Fibroblast of skin of abdomen (primary cell): ENCODE measurements at places on chromosomes 4 and X.
A peak's percentile ranks its signal among the peaks of the same experiment; 100 is the strongest.

DNA sequence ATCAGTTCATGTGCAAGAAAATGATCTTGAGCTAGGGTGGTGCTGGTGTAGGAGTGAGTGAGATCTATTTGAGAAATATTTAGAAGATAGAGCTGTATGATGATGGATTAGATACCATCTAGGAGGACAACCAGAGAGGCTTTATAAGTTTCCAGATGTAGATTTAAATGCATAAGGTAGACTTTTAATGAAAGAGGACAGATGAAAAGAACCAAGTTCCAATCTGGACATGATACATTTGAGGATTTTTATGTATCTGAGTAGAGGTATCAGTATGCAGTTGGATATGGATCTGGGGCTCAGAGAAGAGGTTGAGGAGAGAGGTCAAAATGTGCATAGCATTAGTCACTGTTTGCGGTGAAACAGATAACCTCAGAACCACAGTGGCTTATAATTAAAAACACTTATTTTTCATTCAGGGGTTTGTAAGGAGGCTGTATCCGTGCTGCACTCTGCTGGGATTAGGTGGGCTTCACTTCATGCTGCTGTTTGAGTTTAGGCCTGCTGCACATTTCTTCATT lies 348.7 kb downstream of the BMPR1B start:
- DNase-seq: peak; percentile 82

GRCh38 chr4:185364886-185365285 lies 30.8 kb downstream of the LRP2BP start:
- no peak for DNase-seq

GRCh38 chr4:79893456-79893855 lies 179.6 kb downstream of the ANTXR2 start:
- no peak for DNase-seq

DNA sequence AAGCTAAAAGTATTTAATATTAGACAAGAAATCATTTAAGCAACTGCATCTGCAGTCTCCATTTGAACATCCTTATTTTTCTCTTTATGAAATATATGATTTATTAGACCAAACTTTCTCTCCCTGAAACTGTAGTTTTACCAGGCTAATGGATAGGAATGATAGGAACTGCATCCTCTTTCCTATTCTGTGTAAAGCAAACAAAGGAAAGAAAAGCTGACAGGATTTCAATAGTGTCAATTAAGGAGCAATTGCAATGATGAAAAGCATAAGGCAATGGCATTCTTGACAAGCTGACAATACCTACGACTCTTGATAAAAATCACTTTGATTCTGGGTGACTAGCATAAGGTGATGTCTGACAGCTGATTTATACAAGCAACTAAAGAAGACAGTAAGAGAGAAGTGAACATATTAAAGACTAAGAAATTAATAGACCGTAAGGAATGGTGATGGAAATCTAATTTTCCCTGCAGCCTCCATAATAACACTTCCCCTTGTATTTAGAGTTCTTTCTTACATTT lies 502.5 kb downstream of the TECRL start:
- no peak for DNase-seq

GRCh38 chr4:137226221-137226620 lies 306.1 kb downstream of the PCDH18 start:
- DNase-seq: no peak

DNA sequence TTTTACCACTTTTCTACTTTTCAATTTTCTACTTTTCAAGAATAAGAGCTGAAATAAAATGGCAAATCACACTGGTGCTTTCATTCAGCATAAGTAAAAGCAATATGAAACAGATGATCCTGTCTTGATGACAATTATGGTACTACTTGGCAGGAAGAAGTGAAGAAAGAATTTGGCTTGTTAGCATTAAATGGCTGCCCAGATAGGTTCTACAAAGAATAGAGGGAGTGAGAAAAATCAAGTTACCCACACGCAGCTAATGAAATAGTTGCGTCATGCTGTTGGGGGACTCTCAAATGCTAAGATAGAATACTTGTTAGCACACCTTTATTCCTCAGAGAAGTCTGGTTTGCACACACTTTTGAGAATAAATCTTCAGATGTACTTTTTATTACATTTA lies 12.5 kb upstream of the LCORL start:
- DNase-seq: peak; percentile 16

- DNase-seq: peak; percentile 40
These were observed 471 bp downstream of the MCTS1 start for GRCh38 chrX:120604361-120604782.

DNA sequence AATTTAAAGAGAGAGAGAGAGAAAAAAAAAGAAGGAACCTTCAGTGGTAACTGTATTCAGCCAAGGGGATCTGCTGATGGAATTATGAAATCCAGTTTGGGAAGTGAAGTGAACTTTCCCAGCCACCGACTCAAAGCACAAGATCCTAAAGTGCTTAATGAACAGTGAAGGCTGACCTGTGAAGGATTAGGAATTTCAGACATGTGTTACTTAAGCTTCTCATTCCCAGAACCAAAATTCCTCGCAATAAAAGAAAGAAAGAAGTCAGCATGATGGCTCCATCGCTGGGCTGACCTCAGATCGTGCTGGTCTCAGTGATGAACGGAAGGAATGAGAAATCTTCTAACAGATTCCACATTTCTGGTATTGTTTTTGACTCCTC lies 135.2 kb downstream of the ARSF start:
- DNase-seq: peak; percentile 84

DNA sequence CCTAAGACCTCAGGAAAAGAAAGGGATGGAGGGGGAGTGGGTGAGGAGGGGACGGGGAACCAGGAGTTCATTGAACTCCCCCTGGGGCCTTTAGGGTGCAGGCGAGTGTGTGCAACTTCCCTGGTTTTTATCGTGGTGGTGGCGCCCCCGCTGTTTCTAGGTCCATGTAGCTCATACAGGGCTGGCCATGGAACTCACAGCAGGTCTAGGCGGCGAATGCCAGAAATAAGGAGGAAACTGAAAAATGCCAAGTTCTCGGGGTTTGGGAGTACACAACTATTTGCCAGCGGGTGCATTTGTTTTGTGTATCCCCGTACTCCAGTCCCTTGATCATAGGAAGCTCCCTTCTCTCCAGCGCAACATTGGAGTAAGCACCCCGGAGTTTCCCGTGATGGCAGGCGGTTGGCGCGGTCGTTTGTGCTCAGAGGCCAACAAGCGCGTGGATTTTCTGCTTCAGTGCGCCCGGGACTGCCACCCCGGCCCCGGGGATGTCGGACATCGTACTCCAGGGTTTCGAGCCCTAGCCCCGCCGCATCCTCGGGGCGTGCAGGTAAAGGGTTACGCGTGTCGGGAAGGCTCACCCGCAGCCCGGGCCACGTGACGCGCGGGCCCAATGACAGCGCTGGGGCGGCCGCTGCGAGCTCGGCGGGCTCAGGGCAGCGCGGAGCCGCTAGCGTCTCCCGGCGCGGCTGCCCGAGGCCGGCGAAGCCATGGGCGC lies 208.9 kb downstream of the NWD2 start:
- DNase-seq: peak; percentile 20

GRCh38 chrX:14209034-14209433 lies 179.3 kb upstream of the GEMIN8 start:
- no peak for DNase-seq

GRCh38 chrX:3811331-3812311 lies 98.2 kb upstream of the PRKX start:
- peak; percentile 31 for DNase-seq

DNA sequence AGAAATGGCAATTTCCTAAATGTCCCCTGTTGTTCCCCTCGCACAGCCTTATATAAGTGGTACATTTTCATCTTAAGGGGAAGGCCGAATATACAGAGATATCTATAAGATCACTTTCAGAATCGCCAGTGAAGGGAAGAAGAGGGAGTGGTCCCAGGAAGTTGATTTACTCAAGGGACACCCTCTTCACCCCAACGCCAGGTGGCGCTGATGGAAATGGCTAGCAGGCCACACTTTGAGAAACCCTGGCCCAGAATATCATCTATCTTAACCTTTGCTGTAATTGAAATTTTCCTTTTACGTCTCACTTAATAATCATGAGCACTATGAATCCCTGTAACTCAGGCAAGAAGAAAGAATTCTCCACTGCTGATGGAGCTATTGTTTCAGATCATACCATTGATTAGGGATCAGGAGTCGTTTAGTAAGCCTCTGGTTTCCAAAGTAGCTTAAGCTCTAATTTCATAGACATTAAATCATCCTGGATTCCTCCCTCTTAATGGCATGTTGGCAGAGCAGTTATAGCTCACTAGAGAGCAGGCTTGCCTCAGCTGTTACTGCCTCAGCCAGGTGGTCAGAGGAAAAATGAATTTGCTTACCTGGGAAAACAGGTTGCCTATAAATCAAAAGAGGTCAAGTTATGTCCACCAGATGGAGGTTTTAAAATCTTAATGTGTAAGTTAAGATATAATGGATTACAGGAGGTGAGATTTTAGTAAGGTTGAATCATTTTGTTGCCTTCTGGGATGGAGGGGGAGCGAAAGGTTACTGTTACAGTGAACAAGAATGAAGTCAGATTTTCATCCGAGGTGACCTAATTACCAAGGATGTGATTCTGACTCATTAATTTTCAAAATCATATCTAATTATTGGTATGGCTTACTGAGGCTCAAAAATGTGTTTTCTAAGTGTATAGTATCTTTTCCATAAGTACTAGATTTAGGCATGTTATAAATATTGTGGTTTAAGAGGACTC lies 941.2 kb upstream of the TENM3 start:
- DNase-seq: peak; percentile 69

GRCh38 chr4:166941629-166942028 lies 292.7 kb downstream of the SPOCK3 start:
- no peak for DNase-seq

GRCh38 chr4:158459085-158459820 lies 62.4 kb upstream of the RXFP1 start:
- no peak for DNase-seq

DNA sequence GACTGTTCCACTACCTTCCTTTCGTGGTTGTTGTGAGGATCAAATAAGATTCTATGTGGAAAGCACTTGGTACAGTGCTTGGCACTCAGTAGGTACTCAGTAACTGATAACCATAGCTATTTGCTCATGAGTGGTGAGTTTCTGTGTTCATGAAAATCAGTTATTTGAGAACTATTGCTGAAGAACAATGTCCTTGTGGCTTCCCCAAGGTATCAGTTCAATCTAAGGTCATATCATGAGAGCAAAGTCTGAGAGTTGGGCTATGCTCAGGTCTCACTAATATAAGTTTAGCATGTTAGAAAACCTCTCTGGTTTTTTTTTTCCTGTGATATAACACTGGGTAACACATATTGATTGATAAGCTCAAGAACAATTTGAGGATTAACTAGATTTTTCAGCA lies 147.8 kb downstream of the GRIA3 start:
- DNase-seq: no peak

DNA sequence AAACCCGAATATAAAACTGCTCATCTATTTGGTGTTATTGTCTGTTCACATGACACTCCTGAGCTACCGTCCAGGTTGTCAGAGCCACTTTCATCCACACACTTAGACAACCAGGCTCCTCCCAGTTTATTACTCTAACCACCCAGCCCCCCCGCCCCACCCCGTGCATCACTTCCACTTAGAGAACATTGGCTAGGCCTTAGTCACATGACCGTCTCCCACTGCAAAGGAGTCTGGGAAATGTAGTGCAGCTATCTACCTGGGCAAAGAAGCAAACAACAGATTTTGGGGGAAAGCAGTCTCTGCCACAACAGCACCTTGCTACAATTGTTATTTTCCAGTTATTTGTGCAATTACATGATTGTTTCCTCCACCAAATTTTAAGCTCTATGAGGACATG lies 57.6 kb upstream of the RBPJ start:
- no peak for DNase-seq
